Right renal pelvis (tissue), 4 donors: ENCODE measurements at places on chromosomes 7 and 10.

- DNase-seq, result peak; percentile 89
Observed at GRCh38 chr10:79178614-79179163, 109.9 kb downstream of the ZMIZ1 start.

- no peak for DNase-seq
Observed at GRCh38 chr7:121745856-121746255, 127.1 kb upstream of the PTPRZ1 start.

DNA sequence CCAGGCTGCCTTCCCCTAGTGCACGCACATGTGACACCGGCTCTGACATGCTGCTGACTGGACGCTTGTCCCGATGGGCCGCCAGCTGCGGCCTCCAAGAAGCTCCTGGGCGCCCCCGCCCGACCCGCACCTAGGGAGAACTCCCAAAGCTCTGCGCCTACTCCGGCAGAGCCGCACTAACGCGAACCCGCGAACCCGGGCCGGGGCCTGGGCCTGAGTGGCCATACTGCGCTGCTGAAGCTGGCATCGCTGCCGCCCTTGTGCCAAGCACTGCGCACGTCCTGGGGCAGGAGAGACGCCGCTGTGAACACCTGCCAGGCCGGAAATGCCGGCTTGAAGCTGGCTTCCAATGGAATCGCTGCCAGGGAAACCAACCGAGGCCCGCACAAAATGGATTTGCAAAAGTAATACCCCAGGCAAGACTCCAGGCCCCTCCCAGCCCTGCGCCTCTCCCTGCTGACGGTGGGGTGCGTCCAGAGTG, 85.1 kb downstream of the WASHC2A start:
- DNase-seq, result no peak

GRCh38 chr7:151310578-151310977, 31.0 kb upstream of the NUB1 start:
- no peak for DNase-seq

GRCh38 chr7:155684543-155684942, 40.1 kb downstream of the RBM33 start:
- no peak for DNase-seq

DNA sequence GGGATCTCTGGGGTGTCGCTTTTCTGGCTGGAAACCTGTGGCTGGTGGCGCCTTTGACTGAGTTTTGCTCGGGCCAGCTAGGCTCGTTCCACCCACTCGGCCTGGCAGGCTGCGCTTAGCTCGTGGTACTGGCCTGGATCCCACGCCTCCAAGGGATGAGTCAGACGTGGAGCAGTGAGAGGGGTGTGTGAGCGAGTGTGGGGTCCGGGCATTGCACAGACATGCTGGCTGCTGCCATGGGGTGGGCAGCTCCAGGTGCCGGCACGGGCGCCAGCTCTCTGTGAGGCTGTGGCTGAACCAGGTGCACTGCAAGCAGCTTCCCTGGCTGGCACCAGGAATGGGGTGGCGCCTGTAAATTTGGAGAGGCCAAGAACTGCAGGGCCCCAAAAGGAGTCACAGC, 63.1 kb upstream of the CACNA2D1 start:
- no peak for DNase-seq

- DNase-seq, result no peak
Observed at GRCh38 chr7:151075662-151075971, 5.0 kb downstream of the FASTK start.

DNA sequence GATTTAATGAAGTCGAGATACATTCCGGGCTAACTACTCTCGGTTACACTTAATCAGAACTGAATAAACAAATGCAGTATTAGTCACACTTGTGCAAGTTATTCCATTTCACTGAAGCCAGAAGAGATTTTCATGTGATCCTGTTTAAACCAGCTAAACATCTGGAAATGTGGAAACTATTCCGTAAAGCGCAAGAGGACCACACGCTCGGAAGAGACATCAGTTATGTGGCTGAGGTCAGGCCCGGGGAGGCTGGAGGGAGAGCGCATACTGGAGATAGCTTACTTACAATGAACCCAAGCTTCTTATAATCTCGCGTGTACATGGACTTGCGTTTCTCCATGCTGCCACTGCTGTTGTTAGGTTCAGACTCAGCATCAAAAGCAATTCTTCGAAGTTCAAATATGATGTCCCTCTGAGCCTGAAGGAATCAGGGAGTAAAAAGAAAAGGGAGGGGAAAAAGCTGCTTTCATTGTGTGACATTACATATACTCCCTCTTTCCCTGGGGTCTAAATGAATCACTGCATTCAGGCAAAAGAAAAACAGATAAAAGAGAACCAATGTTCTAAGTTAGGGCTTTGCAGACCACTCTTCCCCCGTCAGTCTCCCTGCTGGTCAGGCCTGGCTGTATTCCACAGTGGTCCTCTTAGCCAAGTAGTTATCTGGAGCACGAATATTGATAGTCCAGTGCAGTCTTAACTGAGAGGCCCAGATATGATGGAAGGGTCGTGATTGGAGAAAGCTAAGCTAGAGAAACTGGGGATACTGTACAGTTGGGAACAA, 237.4 kb downstream of the ELMO1 start:
- no peak for DNase-seq

DNA sequence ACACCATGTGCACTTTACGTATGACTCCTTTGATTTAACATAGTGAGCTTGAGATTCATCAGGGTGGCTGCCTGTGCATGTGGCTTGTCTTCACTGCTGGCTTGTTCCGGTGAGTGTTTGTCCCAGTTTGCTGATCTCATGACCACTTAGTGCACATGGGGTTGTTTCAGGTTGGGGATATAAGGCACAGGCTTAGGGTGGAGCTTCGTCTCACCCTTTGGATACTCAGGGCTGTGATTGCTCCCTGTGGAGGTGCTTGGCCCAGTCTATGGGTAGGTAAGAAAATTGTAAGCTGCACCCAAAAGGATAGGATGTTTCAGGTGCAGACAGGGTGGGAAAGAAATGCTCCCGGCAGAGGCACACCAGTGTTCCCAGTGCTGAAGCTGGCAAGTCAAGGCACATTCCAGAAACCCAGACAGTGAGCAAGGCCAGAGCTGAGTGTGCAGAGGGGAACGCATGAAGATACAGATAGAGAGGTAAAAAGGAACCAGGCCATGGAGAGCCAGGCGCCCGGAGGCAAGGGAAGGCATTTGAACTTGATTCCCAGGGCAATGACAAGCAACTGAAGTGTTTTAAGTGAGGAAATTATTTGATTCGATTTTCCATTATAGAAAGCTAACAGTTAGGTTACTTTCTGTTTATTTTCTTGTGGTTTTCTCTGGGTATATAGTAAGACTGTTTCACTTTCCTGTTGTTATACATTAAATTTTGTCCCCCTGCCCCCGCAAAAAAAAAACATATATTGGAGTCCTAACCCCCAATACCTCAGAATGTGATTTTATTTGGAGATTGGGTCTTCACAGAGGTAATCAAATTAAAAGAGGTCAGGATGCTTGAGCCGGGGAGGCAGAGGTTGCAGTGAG, 289.8 kb upstream of the KLF6 start:
- no peak for DNase-seq
